NCI-H510A treated with DMSO at 0.1 percent for 48 hours (cell line): ENCODE measurements at places on chromosomes 16 and 17.

- no peak for DNase-seq
These were observed 123.1 kb downstream of the XYLT1 start for GRCh38 chr16:17347624-17348023.

- DNase-seq, result no peak
These were observed 996 bp downstream of the TNFSF13 start for GRCh38 chr17:7559320-7560171.

GRCh38 chr17:14827396-14827919, 437.7 kb downstream of the PMP22 start:
- no peak for DNase-seq

- DNase-seq, result no peak
These were observed 72.2 kb downstream of the CLEC16A start for GRCh38 chr16:11016524-11016988.

DNA sequence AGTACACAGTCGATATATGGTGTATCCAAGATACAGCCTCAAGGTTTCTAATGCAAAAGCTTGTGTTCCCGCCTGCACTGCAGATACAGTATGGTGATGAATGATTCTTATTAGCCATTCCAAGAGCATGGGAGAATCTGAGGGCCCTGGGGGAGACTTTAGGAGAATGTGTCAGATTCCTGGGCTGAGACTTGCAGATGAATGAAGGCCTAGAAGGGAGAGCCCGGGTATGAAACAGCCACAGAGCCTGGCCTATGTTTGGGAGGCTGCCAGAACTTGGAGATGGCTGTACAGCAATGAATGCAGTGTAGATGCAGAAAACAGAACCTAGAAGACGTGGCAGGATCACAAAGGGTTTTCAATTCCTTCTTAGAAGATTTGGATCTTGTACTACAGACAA, 510.7 kb downstream of the HAPSTR1 start:
- DNase-seq, result no peak
